Myocyte (in vitro differentiated cells): ENCODE measurements at places on chromosomes 3 and 15. TPM values are rescaled to one million over a fixed set of nuclear protein-coding genes. Genes with fewer than 3 reads are reported as not detected.

CLDN16 gene
- not detected in 2 replicates for total RNA-seq

CASR gene
- total RNA-seq, result not detected in 2 replicates

VWA5B2 gene
- not detected in 2 replicates for total RNA-seq

DALRD3 gene
- total RNA-seq, result 35.8 and 42.8 TPM in 2 replicates

MYH15 gene
- total RNA-seq, result 0.19 and 0.42 TPM in 2 replicates

GRK7 gene
- 0.05 and 0.08 TPM in 2 replicates for total RNA-seq

GRCh38 chr3:105527949-105528348, 161.2 kb downstream of the ALCAM start:
- peak; percentile 22 for DNase-seq

GRCh38 chr3:168047190-168047795, 48.4 kb downstream of the GOLIM4 start:
- DNase-seq, result peak; percentile 83

DNA sequence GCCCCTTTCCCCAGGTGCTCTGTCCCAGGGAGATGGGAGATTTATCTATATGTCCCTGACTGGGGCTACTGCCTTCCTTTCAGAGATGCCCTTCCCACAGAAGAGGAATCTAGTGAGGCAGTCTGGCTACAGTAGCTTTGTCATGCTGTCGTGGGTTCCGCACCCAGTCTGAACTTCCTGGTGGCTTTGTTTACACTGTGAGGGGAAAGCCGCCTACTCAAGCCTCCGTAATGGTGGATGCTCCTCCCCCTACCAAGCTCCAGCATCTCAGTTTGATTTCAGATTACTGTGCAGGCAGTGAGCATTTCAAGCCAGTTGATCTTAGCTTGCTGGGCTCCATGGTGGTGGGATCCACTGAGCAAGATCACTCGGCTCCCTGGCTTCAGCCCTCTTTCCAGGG, 35.4 kb upstream of the SLC7A14 start:
- DNase-seq, result no peak

- peak; percentile 53 for DNase-seq
Observed at GRCh38 chr3:132843851-132844553, 121.8 kb upstream of the NPHP3 start.

- DNase-seq, result peak; percentile 89
Observed at GRCh38 chr3:178084938-178085816, 451.1 kb upstream of the KCNMB2 start.

DNA sequence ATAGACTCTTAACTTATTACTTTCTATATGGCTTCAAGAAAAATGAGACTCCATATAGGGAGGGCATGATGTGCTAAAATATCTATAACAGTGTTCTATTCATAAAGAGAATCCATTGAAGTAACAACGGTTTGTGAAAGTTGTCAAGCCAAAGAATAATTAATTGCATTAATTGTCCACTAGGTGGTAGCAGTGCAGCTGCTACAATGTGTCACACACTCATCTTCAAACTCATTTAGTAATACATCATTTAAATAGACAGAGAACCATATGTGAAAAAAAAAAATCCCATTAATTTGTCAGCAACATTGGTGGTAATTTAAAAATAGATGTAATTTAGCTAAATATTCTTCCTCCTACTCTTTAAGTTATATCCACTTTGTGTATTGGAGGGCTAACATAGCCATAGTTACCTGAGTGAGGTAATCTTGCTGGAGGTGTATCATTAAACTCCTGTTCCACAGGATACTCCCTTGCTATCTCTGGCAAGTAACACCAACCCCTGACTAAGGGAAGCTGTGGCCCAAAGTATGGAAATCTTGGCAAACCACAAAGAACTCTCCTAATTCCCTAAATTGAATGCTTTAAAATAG, 3.7 kb upstream of the CPA3 start:
- DNase-seq, result peak; percentile 64

DNA sequence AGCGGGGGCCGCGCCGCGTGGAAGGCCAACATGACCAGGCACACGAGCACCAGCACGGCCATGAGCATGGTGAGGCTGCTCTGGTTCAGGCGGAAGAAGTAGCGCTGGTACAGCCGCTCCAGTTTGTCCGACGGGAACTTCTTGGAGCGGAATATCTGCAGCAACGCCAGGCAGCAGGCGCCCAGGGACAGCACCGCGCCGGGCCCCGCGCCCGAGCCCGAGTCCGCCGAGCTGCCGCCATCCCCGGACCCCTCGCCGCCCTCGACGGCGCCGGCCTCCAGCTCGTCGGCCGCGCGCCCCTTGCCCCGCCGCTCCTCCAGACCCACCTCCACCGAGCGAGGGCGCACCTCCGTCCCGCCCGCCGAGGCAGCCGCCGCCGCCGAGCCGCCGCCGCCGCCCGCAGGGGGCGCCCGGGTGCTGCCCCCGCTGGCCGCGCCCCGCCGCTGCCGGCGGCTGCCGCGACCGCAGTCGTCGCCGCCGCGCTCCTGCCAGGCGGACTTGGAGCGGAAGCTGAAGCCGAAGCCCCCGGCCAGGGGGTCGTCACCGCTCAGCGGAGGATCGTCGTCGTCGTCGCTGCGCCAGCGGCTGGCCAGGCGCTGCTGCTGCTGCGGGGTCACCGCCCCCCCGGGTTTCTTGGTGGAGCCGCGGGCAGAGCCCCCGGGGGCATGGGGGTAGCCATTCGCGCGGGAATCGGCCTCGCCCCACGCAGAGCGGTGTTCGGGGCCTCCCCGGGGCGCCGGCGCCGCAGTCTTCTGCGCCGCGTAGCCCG, 957 bp downstream of the ADCY5 start:
- DNase-seq, result no peak

GRCh38 chr15:83999396-84000135, 236.0 kb upstream of the GOLGA6L4 start:
- DNase-seq, result peak; percentile 47

GRCh38 chr3:23824699-23825444, 19.1 kb downstream of the UBE2E1 start:
- DNase-seq, result no peak

DNA sequence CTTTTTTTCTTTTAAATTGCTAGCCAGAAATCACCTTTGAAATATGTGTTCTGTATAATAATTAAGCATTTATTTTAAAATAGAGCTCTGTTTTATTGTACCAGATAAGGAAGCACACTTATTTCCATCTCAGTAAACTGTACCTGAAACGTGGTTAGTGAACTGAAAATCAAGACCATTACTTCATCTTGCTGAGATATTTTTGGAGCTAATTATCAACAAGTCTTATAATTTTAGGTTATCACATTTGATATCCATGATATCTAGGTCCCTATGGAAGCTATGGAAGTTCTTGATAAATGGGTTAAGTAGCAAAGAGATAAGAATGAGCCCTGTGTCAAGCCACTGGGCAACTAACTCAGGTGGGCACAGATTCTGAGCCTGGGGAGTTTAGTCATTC, 187.2 kb downstream of the NFKBIZ start:
- DNase-seq, result no peak

GRCh38 chr3:124275412-124275811, 283.5 kb upstream of the ROPN1 start:
- DNase-seq, result no peak

DNA sequence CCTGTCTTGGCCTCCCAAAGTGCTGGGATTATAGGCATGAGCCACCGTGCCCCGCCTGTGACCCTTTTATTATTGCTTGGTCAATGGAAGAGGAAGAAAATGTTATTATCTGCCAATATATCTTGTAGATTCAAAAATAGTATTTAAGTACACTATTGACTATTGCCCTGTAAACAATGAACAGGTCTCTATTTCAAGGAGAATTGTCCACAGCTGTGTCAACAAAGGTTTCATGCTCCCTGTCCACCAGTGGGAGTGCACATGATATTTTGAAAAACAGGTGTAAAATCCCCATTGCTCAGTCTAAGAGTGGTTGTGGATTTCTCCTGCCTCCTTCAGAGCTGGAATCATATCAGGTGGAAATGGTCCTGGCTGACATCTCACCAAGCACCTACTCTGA, 36.5 kb upstream of the IGF1R start:
- no peak for DNase-seq

DNA sequence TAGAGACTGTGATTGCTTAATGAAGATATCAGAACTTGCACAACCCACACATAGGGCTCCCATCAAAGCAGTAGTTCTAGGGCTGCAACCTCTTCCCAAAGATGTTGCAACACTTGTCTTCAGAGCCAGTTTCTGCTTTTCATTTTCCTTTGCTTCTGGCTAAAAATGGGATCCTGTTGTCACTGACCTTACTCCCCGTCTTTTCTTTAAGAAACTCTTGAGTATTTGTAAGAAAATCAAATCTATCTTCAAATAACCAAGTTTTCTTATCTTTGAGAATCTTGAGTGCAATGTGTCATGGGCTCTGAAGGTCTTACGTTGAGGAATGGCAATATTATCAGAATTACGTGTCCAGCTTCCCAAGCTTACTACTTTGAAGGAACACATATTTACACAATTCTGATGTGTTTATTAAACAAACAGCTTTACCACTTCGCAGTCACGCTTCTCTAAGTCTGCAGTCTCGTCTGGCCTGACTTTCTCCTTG, 24.1 kb downstream of the CACNA1D start:
- no peak for DNase-seq

DNA sequence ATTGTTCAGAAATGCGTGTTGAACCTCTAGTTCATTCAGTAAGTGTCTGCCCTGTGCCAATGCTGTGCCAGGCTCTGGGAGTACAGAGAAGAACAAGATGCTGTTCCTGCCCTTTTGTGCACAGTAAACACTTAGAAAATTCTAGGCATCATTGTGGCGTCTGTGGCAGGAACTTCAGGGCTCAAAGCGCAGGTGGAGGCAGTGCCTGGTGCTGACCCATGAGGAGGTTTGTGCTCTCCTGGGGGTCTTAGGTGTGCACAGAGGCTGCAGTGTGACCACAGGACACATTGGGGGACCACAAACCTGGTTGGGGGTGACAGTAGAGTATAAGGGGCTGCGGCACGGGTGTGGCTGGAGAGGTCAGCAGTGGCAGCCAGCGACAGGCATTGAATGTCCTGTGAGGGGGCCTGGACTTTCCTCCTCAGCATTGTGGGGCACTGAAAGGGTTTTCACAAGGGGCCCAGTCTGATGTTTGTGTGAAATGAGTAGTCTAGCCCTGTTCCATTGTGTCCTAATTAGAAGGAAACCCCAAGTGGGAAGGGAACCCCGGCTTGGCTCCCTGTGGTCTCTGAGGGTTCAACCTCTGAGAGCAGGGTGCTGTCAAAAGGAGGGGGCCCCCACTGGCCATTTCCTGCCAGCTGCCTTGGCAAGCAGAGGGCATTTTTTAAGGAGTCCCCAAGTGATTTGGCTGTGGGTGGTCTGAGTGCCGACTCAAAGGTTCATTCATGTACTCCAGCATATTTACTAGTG, 20.9 kb downstream of the MRAS start:
- no peak for DNase-seq

DNA sequence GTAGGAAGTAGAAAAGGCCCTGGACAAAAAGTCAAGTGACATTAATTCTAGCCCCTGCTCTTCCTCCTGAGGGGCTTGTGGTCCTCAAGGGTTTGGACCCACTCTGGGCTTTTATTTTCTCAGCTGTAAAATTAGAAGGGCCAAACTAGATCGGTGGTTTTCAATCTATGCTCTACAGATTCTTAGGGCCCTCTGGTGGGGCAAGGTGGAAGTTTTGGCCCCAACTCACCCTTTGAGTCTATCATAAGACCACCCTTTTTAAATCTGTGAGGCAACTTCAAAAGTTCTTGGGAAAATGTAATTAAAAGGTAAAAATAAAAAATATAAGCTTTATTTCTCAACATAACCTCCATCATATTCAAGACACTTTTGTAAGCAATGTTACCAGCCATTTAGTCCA, 25.6 kb upstream of the CFAP161 start:
- no peak for DNase-seq

DNA sequence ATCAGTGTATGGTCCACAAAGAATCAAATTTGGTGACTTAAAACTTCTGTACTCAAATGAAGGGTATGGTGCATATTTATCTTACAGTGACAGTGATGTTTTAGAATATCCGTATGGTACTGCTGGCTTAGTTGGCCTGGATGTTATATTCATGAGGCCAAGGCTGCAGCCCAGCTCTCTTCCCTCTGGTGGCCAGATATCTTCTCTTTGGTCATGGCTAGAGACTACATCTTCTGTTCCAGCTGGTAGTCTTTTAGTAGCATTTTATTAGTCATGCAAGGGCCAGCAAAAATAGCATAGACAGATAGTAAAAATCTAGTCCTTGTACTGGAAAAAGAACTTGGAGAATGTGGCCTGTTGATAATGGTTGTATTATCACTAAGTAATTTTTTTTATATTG, 124.0 kb upstream of the ROPN1 start:
- no peak for DNase-seq
